ENCODE measurements at places on chromosomes 16 and 17.

GRCh38 chr16:27106305-27106704 lies 39.6 kb downstream of the C16orf82 start:
- no peak for DNase-seq

- no peak for DNase-seq
Observed at GRCh38 chr17:81049973-81050551, 15.1 kb downstream of the BAIAP2 start.

- no peak for DNase-seq
Observed at GRCh38 chr16:83903751-83904150, 4.8 kb downstream of the MLYCD start.

DNA sequence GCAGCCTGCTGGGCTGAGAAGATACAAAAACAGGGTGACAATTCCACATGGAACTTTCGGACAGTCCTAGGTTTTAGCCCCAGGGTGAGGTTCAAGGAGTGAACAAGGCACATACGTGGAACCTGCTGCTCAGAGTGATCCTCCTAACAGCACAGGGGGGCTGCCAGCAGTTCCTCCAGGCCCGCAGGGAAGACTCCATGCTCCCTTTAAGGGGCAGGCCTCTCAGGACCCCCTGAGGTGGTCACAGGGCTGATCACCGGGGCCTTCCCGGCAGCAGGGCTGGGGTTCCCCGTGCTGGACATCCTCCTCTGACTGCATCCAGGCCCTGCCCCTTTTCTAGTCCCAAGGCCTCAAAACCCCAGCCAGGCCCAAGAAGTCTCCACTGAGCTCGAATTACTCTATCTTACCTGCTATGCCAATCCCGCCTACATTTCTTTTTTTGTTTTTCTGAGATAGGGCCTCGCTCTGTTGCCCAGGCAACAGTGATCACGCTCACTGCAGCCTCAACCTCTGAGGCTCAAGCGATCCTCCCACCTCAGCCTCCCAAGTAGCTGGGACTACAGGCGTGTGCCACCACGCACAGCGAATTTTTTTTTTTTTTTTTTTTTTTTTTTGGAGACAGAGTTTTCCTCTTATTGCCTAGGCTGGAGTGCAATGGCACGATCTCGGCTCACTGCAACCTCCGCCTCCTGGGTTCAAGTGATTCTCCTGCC lies 10.4 kb downstream of the CANT1 start:
- DNase-seq = no peak

DNA sequence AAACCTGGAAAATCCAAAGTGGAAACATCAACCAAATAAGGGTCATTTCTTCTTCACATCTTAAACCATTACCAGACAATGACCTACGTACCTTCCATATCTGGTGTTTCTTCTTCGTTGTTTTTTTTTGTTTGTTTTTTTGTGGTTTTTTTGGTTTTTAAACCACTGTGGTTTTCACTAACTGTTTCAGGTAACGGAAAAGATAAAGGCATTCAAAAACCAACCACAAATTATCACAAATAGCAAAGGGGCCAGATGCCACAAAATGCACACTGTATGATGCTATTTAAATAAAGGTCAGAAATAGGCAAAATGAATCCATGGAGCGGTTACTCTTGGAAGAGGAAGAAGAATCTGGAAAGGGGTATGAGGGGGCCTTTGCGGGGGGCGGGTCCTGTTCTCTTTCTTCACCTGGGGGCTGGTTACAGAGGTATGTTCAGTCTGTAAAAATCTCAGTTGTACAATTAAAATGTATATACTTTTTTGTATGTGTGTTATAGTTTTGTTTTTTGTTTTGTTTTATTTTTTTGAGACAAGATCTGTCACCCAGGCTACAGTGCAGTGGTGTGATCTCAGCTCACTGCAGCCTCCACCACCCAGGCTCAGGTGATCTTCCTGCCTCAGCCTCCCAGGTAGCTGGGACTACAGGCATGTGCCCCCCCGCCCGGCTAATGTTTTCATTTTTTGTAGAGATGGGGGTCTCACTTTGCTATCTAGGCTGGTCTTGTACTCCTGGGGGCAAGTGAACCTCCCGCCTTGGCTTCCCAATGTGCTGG lies 29.6 kb downstream of the LITAF start:
- no peak for DNase-seq

DNA sequence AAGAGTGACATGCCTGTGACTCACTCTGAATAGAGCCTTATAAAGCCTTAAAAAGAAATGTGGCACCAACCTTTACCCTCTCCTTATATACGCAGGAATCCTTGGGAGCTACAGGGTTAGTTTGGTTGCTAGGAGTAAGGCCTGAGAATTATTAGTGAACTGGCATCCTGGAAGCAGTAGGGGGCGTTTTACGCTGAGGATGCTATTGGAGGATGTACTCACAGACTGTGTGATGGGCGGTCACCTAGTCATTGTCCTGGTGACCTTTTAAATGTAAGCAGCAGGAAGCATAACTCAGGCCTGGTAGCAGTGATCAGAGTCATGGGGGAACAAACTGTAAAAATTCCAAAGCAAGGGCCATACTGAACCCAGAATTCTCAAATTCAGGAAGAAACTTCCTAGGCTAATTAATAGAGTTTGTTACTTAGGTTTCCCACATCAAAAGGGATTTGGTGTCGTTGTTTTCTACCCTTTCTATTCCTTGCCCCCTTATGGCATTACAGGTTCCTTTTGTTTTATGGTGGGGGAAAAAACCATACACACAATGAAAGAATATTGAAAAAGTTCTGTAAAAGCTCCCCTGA lies 153.8 kb downstream of the SNX11 start:
- DNase-seq = no peak

DNA sequence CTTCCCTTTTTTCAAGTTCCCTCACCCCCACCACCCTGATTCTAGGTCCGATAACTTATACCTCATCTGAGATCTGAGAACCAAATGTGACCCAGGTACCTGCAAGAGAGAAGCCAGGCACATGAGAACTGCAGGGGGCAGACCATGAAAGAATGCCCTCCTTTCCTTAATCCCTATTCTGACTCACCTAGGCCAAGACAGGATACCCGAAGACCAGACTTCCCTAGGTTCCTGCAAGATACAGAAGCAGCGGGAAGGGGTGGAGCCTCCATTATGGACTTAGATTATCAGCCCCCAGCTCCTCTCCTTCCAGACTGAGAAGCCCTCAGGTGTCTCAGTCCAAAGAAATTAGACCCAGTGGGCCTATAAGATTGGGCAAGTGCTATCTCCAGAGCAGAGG lies 2.1 kb downstream of the KCNAB3 start:
- no peak for DNase-seq

DNA sequence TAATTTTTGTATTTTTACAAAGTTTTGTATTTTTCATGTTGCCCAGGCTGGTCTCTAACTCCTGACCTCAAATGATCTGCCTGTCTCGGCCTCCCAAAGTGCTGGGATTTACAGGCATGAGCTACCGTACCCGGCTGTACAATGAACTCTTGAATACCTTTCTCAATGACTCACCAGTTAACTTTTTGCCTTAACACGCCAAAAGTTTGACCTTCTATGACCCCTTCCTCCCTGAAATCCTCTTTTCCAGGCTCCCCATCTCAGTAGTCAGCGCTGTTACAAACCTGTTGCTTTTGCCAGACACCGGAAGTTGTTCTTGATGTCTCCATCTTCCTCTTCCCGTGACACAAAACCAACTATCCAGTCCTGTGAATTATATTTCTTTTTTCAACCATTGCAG lies 158.1 kb upstream of the ASIC2 start:
- no peak for DNase-seq

- DNase-seq = no peak
Observed at GRCh38 chr17:51647826-51648225, 387.5 kb downstream of the UTP18 start.

GRCh38 chr16:88686439-88687253 lies at the start of gene SNAI3:
Gene SNAI3, minus strand, starts transcription at chr16:88686507. Its CDS starts 101 bp downstream, at chr16:88686406.
- peak; percentile 86 for DNase-seq

DNA sequence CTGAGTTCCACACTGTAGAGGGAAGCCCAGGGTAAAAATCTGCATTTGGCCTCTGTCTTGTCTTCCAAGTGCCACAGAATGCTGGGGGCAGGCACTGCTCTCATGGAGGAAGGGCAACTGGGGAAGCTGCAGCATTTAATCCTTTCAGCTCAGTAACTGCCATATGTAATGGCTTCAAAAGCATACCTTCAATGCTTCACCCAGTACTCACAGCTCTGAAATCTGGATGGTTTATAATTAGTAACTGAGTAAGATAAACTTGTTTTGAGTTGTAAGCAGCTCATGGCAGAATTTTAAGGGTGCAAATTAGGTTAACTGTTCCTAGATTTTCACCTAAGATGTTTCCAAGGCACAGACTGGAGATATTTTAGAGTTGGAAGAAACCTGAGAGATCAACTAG lies 24.5 kb downstream of the PMP22 start:
- DNase-seq = no peak

DNA sequence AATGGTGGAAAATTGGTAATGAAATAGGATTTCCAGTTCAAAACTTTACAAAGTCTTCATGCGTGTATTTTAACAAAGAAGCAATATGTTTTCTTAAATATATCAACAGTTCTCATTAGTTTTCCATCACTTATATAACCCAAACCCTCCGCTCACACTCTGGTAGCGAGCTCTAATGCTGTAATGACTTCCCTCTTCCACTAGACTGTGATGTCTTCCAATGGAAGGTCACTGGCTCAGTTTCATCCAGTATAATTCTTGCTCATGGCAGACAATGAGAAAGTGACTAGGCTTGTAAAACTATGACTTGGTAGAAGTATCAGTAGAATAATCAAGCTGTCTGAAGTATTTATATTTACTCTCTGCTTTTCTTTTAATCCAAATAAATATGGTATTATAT lies 32.8 kb downstream of the NETO2 start:
- no peak for DNase-seq

GRCh38 chr17:2700491-2701141 lies 10.9 kb downstream of the CLUH start:
- DNase-seq = no peak

- no peak for DNase-seq
Observed at GRCh38 chr16:89410322-89410721, 80.0 kb downstream of the ANKRD11 start.

DNA sequence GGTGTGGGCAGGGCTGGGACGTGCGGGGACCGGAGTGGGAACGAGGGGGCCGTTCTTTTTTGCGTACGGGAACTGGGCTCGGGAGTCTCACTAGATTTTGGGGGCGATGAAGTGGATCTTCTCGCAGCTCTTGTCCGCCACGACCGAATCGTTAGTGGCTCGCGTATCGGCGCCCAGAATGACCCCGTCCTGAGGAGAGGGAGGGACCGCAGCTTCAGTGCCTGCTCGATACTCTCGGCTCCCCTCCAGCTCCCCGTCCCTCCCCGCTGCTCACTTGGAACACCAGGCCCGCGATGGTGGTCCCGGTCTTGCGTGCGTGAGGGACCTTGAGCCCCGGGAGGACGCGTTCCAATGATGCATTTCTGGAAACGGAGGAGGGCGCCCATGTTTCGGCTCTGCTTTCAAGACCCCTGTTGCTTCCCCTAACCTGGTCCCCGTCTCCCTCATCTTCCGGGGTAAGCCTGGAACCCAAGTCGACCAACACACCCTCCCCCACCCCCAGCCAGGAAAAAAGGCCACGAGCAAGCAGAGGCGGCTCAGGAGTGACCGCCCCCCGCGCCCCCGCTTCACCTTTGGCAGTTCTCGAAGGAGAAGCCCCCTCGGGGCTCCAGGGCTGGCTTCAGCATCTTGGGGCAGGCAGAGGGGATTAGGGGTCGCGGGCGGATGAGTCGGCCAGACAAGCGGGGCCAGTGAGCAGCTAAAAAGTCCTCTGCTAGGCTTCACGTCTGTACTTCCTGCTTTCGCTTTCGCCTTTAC lies at the start of gene PSMB10:
PSMB10 (minus strand) TSS at position 727 of the 756 bp plus-strand sequence; CDS start at position 626, 101 bp downstream.
- DNase-seq = peak; percentile 62

GRCh38 chr16:79422064-79422463 lies 178.5 kb downstream of the MAF start:
- no peak for DNase-seq

DNA sequence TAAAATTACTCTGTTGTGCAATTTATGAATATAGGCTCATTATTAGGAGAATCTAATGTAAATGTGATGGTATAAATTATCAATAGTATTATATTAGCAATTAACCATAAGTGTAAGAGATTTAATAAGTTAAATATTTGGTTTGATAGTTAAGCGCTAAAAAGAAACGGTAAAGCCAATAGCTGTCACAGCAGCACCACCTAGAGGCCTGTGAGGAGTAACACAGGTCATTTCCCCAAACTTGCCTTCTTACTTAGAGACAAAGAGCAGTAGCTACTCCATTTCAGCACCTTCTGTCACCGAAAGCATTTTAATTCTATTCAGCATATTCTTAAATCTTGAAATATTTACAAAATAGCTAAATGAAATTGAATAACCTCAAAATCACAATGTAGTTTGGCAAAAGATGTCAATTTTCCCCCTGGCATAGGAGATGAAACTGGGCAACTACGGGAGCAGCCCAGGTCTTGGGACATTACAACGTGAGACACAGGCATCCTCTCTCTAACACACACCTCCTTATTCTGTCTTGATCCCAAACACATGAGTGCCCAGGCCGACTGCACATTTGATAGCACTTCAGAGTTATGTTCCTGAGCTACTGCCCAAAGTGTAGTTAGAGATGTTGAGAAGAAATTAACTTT lies 14.3 kb upstream of the DYNLRB2 start:
- peak; percentile 23 for DNase-seq

DNA sequence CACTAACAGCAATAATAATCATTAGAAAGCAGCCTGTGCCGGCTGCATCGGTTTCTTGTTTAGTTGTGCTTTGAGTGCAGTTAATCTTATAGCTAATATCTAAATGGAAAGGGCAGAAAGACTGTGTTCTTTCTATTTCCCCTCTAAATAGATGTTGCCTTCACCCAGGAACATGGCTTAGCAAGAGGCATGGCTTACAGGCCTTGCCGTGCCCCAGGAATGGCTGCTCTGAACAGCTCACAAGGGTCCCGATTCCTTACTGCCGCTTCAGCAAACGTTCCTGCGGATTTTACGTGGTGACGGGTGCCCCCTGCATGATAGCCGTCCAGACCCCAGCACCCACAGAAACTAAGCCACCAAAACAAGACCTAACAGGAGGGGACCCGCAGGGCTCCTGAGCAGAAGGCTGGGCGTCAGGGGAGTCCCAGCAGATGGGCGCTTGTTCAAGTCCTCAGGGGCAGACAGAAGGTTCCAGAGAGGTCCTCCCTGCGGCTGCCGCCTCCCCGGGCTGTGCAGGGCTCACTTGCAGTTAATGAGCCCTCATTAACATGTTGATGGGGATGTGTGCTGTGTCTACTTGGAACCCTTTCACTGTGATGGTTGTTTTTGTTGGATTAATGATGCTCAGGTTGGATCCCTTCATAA lies 52.5 kb upstream of the ENPP7 start:
- DNase-seq = no peak

- DNase-seq = no peak
Observed at GRCh38 chr16:51225878-51226277, 74.8 kb upstream of the SALL1 start.

GRCh38 chr17:57537524-57538410 lies 207.3 kb downstream of the CCDC182 start:
- DNase-seq = no peak

GRCh38 chr17:16322636-16323035 lies 30.6 kb downstream of the CENPV start:
- no peak for DNase-seq
